Neural crest cell (in vitro differentiated cells): ENCODE measurements at places on chromosomes 2 and 18.
A peak's percentile ranks its signal among the peaks of the same experiment; 100 is the strongest.

- DNase-seq, result no peak
Measured at GRCh38 chr18:59918320-59918755, 18.5 kb downstream of the PMAIP1 start.

DNA sequence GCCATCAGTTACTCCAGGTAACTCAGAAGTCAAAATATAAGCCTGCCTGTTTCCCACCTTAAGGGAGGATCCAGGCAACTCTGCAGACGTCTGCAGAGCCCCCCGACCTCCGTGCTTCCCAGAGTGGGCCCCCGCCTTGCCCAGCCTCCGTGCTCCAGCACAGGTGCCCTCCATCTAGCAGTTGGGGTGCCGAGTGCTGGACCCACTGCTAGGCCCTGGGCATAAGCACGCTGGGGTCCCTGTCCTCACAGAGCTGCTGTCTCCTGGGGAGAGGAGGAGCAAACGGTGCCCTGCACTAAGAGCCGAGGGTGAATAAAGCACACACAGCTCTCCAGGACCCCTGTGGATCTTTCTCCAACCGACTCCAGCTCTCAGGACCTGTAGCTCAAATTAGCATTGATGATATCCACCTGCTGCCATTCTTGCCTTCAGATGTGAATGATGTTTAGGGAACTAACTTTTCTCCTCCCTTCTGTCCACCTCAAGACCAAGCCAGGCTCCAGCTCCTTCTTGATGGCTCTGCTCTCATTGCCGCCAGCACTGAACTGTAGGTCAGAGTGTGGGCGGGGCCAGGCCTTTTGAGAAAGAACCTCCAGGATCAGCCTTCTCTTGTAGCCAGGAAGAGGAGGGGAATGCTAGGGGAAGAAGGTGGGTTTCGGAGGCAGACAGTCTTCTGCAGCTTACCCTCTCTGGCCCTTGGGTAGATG, 121.2 kb downstream of the SMAD7 start:
- no peak for DNase-seq

- DNase-seq, result peak; percentile 18
Measured at GRCh38 chr2:239831001-239831731, 194.0 kb downstream of the NDUFA10 start.

DNA sequence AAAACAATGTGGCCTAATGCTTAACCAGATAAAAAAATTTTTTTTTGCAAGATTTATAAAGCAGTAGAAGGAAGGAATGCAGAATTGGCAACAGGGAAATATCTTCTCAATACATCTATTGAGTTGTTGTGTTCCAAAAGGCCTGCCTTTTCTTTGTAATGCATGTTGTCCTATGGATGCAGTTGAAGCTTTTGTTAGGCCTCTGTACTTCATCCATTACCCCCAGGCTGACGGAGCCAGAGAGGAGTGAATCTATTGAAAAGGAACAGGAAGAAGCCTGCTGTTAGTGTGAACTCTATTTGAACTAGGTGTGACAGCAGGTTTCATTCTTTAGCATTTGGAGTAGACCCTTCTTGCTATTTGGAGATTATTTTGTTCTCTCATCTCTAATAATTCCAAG, 56.5 kb downstream of the MTX2 start:
- peak; percentile 7 for DNase-seq

DNA sequence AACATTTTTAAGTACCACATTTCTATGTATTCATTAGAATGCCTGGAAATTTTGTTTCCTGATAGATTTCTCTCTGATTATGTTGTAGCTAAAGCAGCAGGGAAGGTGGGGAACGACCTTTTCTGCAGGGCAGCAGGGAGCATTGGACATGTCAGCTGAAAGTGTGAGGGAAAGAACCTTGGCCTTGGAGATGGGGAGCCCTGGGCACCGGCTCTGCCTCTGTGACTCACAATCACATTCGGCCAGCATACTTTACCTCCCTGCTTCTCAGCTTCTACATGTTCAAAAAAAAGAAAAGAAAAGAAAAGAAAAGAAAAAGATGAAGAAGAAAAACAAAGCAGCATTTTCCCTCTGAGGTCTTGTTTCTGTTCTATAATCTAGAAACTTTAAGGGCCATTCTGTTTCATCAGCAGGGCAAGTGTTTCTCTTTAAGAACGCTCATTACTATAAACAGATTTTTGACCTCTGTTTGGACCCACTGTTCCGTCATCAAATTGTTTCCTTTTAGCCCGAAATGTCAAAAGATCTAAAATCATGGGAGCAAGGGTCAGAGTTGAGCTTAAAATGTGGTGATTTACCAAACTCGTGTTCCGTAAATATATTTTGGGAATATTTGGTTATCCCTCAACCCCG, 27.9 kb downstream of the SETBP1 start:
- no peak for DNase-seq

DNA sequence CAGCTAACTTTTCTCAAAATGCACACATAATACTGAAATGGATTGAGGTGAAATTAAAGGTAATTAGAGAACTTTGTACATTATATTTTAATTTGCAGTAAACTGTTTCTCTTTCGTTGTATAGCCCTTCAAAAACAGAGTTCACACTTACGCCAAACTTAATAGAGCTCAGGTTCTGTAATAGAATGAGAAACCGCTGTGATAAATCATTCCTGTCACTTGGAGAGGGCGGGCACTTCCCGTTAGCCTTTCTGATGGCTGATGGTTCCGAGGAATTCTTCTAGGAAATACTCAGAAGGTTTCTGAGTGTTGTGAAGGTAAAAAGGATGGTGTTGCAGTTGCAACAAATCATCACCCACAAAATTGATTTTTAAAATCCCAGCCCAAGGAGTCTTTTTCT, 155.8 kb upstream of the ALKAL2 start:
- DNase-seq, result no peak
